ENCODE measurements at places on chromosomes 6 and 20.
A peak's percentile ranks its signal among the peaks of the same experiment; 100 is the strongest.

GRCh38 chr20:9165261-9165660 is 96.4 kb downstream of the PLCB4 start:
- no peak for DNase-seq

DNA sequence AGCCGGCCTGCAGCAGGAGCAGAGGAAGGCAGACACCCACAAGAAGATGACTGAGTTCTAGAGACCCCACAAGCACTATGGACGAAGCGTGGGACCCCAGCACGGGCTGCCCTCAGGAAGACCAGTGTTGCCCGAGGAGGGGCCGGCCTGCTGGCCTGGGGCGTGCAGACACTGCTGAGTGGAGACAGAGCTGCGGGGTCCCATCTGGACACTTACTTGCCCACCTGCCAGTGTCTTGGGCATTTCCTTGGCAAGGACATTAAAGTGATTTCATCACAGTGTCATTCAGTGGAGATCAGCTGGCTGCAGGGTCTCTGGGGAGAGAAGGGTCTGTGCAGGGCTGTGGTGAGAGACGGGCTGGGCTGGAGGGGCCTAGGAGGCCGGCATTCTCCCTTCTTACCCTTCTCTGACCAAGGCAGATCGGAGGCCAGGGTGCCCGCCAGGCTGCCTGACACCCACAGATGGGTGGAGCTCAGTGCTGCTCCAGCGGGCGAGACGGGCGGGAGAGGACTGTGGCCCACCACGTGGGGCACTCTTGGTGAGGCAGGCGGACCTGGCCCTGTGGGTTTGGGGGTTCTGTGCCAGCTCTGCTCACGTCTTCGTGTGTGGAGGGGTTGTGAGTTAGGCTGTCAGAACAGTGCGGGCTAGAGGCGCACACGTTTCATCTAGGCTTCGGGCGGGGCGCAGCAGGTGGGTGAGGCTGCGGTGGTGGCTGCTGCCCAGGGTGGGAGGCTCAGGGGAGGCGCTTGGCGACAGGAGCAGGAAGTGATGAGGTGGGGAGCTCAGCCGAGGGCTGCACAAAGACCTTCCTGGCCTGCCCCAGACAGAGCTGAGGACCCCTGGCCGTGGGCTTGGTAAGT is at the start of gene LIME1:
TSS of gene LIME1 (plus strand) at position 806 of the 860 bp plus-strand sequence. CDS start 886 bp downstream, outside the sequence.
- DNase-seq: peak; percentile 60

- no peak for DNase-seq
These were observed at the start of gene KHDC1L for GRCh38 chr6:73225396-73225795. Gene KHDC1L (minus strand): TSS chr6:73225496. CDS start chr6:73225408, 88 bp downstream.

DNA sequence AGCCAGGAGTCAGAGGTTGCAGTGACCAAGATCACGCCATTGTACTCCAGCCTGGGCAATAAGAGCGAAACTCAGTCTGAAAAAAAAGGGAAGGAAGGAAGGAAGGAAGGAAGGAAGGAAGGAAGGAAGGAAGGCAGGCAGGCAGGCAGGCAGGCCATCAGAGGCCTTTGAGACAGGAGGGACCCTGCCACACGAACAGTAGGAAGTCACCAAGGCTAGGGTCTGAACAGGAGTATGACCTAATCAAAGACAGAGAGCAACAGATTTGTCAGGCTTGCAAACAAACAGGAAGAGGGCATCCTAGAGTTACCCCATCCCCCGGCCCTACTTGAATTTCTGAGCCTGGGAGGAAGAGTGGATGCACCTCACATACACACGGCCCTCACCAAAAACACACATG is 67.1 kb downstream of the FGD2 start:
- no peak for DNase-seq

- DNase-seq: peak; percentile 48
These were observed 768 bp upstream of the FYN start for GRCh38 chr6:111874025-111874415.

GRCh38 chr6:11228935-11229654 is 3.4 kb downstream of the NEDD9 start:
- no peak for DNase-seq

DNA sequence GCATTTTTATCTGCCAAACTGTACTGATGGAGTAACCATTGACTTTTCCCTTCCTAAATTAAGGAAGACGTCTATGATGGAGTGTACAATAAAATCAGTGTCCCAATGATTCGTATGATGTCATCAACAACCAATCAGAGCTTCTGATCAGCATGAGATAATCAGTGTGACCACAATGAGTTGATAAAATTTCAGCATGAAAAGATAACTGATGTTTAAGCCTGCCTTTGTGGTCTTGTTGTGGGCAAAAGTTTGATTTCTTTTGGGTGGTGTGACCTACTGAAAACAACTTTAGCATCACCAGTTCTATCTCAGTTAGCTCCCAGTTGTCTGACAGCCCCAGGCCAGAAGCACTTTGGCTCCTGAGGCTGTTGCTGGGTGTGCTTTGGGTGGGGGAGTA is 3.3 kb downstream of the PCIF1 start:
- DNase-seq: no peak

- DNase-seq: no peak
These were observed 690 bp downstream of the GDAP1L1 start for GRCh38 chr20:44247586-44248409.

DNA sequence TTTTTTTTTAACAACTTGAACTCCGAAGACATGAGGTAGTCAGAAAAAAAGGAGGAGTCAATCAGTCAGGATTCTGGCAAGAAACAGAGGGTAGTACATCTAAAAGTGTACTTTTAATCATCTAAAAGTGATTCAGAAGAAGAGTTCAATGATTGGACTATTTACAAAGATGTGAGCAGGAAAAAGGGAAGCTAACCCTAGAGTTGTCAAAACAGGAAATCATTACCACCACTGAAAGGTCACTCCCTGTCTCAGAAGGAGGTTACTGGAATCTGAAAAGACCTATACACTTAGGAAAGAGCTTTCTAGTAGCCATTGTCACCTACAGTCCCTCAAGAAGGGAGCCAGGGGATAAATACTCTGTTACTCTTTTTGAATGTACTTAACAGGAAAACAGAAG is 16.7 kb upstream of the LMBRD1 start:
- no peak for DNase-seq

DNA sequence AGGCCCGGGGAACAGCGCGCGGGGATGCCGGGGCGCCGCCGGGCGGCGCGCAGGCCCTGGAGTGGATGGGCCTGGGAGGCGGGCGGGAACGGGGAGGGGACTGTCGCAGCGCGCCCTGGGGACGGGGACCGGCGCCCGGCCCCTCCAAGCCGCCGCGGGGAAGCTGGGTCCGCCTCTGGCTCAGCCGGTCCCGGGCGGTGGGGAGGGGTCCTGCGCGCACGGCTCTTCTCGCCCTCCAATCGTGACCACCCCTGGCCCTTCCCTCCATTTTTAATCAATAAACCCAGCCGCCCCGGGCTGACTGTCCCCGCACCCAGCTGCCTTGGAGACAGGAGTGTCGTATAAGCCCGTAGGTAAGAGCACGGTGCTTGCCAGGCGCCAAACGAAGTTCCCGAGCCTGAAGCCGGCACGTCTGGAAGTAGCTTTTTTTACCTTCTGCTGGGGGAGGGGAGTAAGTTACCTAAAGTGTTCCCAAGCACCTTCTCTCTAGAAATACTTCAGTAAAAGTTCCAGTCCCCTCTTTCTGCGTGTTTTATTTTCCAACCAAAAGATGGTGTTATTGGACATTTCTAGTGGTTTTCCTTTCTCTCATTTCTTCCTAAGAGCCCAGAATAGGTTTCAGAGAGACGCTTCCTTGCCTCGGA is 780 bp upstream of the TAF4 start:
- DNase-seq: peak; percentile 6

DNA sequence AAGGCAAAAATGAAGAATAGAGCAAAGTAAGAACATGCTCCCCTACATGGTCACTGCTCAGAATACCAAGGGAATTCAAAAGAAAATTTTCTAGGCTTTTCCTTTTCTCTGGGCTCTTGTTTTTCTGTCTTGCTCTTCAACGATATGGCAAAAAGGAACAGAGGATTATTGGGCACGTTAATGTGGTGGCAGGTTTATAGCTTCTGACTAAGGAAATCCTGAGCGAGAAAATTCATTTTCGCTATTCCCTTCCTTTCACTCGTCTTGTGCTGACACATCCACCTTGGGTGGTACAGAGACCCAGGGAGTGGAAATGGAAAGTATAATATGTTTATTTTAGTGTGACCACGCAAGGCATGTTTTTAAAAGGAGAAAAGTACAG is 132.8 kb downstream of the TRIM27 start:
- no peak for DNase-seq

DNA sequence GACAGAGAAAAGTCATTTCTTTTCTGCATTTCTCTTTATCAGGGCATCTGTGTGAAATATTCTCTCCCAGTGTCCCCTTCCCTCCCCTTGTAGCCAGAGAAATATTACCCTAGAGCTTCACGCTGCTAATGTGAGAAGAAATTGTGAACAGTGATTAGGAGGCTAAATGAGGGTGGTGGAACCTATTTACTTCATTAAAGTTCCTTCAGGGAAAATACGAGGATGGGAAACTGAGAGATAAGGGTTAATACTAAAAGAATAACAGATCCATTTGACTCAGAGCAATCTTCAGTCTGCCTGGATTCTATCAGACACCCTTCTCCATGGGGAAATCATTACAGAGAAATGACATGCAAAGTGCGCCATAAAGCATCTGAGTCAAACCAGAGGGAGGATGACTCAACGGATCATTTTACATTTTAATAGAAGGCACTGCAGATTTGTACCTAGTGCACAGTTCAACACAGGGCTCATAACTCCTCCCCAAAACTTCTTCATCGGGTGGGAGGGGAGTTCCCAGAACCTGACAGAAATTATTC is 131.3 kb downstream of the GJA10 start:
- DNase-seq: no peak

GRCh38 chr6:160795721-160796120 is 93.7 kb downstream of the PLG start:
- no peak for DNase-seq

GRCh38 chr6:120137492-120137891 is 787.9 kb upstream of the MAN1A1 start:
- DNase-seq: no peak

- no peak for DNase-seq
These were observed 14.0 kb upstream of the SCGN start for GRCh38 chr6:25637960-25638434.

DNA sequence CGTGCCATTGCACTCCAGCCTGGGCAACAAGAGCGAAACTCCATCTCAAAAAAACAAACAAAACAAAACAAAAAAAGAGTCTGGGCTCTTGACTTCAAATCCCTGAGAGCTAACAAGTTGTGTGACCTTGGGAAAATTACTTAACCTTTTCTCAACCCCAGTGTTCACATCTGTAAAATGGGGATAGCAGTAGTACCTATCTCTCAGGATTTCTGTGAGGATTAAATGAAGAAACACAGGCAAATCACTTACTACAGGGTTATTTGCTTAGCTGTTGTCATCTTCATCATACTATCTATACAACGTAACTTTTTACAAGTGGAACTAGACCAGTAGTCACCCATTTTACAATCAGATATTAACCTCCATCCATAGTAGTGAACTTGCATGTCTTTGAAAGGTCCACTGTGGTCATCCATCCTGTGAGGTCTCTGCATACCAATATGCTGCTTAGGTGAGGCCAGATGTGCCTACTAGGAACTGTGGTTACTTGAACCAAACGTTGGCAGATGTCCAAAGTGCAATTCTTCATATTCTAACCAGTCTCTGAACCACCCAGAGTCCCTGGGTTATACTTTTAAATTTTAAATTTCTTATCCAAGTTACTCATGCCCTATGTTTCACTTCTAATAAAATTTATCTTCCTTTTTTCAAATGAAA is 128.9 kb upstream of the BEND3 start:
- DNase-seq: no peak

- DNase-seq: no peak
These were observed 5.8 kb downstream of the C6orf132 start for GRCh38 chr6:42136508-42137193.

GRCh38 chr20:21682521-21682954 is 22.9 kb upstream of the PAX1 start:
- no peak for DNase-seq

DNA sequence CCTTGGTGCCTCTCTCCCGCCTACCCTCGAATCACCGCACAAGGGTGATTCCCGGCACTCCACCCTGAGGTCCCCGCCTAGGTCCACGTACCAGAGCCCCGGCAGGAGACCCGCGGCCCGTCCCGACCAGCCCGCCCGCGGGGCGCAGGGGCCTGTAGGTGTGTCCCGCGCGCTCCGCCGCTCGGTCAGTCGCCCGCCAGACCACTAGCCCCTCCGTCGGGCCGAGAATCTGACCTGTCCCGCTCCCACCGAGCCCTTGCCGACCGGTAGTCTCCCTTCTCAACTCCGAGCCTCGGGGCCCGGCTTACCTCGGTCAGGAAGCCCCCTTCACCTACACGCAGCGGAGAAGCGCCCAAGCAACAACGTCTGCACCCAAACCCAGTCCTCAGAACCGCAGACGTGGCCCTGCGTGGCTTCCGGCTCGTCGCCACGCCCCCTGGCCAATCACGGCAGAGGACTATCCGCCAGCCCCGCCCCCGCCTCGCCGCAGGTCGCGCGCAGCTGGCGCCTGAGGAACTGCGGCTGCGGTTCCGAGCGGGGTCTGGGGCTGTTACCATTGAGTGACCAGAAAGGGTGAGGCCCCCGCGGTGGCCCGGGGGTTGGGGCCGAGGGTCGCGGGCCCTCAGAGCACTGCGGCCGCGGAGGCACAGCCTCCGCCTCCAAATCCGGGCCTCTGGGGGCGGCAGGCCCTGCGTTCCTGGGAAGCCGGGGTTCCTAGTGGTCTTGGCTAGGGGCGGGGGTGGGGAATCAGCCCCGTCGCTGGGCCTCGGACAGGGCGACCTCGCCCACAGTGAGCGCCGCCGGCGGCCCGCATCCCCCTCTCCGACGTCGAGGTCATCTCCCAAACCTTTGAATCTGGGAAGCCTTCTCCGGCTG is at the start of the genes PGM3 and RWDD2A:
TSS of gene PGM3 (minus strand) at position 395 of the 876 bp plus-strand sequence. CDS start 2,253 bp downstream, outside the sequence.
TSS of gene RWDD2A (plus strand) at position 487 of the 876 bp plus-strand sequence. CDS start 1,095 bp downstream, outside the sequence.
- DNase-seq: peak; percentile 81

DNA sequence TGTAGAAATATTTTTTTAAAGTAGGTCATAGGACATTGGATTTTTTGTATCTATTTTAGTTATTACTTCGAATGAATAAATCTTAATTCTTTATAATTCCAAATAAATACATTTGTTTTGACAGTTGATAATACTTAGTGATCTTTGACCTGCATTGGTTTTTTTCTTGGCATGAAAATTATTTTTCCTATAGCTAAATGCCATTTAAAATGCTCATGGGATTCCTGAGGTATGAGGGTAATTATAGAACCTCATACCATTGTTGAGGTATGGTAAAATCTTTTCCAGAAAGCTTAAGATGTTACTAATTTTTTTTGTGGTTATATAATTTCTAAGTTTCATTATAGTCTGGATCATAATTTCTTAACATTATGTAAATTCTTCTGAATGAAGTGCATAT is 8.3 kb downstream of the PM20D2 start:
- DNase-seq: no peak
